GM12864 (cell line): ENCODE measurements at places on chromosomes 6 and 20.

DNA sequence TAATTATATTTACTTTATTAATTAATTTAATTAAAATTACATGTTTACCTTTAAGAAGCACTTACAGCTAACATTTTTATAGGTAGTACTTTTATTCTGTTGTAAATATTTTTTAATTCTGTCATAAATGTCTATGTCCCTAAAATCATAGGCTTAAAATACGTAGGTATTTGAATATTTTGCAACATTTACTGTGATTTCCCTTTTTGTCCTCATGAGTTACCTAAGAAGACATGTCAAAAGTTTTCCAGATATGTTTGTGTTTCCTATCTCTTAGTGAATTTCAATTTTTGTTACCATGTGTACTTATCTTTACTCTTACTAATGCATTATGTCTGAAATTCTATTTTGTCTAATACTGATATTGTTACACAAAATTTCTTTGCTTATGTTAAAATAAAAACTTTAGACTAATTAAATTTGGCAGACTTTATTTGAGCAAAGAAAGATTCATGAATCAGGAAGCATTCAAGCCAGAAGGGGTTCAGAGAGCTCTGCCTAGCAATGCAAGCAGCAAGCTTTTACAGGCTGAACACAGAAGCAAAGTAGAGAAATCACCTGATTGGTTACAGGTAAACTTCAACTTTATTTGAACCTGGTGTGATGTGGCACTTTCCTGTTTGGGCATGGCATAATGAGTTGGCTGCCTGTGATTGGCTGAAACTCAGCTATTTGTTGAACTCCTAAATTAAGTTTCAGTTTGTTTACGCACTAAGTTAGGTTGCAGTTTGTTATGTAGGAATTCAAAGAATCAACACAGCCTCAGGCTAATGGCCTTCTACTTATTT is 123.2 kb upstream of the TMEM170B start:
- peak; percentile 84 for DNase-seq

DNA sequence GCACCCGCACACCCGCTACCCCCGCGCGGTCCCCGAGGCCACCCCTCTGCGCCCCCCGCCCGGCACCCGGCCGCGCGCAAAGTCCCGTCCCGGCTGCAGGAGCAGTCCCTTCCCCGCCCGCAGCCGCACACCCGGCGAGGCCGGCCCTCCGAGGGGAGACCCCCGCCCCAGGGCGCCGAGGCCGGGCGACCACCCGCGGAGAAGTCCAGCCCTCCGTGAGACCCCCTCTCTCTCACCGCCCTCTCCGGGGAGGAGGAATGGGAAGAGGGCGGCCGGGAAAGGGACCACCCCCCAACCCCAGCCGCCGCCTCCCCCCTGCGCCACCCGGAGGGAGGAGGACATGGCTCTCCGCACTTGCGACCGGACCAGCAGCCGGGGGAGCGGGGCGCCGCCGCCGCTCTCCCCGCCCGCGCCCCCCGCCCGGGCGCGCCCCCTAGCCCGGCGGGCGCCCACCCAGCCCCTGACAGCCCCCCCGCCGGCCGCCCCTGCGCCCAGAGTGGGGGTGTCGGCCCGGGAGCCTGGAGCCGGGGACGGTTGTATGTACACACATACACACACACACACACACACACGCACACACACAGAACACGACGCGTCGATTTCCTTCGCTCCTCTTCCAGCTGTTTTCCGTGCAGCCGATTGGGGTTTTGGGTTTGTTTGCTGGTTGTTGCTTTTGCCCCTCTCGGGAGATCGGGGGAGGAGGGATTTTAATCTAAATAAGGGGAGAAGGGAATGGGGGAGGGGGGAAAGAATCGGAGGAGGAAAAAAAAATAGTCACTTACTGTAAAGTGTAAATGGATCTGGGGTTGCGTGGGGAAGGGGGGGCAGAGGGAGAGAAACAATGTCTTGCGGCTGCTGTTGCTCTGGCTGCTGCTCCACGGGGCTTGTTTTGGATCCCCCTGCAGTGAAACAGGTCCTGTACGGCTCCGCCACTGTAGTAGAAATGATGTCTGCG is at the start of gene ATXN1:
Gene ATXN1 (minus strand): TSS at position 945 of the 955 bp plus-strand sequence.
- no peak for DNase-seq

GRCh38 chr6:108841377-108841855 is 6.8 kb upstream of the ARMC2 start:
- no peak for DNase-seq

- no peak for DNase-seq
Observed at GRCh38 chr6:89503641-89504040, 70.7 kb downstream of the ANKRD6 start.

DNA sequence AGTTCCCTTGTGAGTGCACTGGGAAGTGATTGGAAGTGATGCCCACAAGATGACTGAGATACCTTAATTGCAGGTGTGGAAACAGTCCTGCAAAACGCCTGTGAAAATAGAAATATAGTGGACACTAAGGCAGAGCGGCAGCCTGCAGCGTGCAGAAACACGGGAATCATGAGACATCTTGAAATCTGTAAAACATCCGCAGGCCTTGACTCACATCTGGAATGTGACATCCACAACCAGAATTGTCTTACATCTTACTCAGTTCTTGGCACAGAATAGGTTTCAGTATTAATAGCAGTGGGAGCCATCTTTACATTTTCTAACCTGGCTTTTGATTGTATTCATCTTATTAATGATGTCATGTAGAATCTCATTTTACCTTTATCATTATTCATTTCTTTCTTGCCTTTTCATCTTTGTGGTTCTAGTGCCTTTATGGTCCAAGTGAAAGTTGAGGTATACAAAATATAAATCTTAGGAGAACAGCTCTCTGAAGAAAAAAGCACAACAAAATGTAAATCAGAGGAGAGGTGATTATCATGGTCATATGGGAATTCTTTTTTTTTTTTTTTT is 44.6 kb downstream of the CDYL start:
- no peak for DNase-seq

DNA sequence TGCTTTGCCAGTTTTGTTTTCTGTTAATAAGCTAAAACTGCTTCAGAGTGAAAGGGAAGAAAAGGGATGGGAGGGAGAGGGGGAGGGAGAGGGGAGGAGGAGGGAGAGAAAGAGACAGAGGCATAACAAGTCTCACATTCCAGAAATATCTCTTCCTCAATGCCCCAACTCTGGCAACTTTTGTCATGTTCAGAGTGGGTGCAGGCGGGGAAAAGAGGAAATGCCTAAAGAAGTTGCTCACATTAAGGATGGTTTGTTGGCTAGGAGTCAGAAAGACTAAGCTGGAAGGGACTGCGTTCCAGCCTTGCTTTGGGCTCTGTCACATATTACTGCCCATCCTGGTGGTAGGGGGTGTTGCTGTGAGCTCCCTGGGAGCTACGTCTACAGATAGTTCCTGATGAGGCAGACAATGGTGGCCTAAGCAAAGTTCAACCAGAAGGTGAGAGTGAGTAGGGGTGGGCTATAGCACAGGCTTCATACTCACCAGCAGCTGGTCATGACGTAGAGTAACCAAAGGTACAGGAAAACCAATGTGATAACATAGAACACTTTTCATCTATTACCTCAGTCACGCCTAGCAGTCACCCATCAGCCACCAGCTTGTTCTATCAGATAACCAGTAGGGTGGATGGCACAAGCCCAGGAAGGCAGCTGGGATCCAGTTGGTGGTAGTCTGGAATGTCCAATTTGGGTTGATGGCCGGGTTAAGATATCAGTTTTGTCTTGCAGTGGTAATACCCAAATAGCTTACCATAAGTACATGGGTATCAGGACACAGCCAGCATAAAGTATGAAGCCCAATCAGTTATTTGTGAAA is 2.1 kb downstream of the TSPYL4 start:
- no peak for DNase-seq

GRCh38 chr6:37230104-37230503 is 27.5 kb upstream of the TBC1D22B start:
- DNase-seq = no peak

DNA sequence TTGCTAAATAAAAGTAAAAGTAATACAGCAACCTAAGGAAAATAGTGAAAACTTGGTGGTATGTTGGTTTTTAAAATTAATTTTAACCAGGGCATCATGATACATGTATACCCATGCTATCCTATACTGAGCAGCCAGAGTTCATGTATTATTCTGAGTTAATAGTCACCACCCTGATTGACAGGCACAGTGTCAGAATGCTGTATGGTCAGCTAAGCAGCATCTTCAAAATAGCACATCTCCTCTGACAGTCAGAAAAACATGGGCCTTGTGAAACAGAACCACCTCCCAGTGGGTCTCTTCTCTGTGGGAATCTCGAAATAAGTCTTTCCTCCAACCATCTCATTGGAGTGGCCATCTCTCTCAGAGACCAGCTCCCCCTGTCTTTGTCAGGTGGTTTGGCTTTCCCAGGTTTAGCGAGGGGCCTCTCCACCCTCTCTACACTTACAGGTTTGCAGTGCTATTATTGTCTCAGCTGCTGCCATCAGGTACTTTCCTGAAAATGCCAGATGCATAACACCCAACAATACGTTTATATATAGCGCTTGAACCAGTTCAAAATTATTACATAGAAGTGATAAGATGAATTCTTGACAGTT is 47.1 kb upstream of the RNF8 start:
- DNase-seq = no peak

DNA sequence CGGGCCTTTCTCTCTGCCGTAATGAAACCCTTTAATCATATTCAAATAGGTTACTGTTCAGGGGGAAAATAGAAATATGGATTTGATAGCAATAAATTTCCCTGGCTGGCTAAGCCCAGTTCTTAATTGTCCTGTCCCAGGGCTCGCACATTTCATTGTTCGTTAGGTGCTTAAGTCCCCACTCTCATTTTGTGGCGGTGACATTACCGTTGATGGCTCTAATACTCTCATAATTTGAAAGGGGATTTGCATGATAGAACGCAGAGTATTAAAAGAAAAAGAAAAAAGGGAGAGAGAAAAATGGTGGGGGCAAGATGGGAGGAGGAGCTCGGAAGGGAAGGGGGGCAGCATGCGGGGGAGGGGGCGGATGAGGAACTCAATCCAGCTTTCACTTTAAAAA is 79.1 kb upstream of the FOXP4 start:
- DNase-seq = no peak

- DNase-seq = no peak
Observed at GRCh38 chr6:74357321-74357720, 661.3 kb downstream of the CD109 start.

DNA sequence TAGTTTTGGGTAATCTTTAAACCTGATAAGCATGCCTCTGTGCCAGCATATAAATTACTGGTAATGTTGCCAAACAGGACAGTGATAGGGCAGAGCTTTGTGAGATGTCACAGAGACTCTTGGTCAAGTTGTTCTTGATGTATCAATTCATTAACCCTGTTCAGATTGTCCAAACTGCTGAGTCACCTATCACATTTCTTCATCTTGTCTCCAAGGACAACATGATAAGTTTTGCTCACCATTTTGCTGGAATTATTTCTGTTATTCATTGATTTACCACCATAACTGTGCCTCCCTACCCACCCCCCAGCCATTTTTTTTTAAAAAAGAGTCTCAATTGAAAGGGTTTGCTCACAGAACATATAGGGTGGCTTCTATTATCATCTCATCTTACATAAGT is 19.5 kb upstream of the GMNN start:
- DNase-seq = no peak

DNA sequence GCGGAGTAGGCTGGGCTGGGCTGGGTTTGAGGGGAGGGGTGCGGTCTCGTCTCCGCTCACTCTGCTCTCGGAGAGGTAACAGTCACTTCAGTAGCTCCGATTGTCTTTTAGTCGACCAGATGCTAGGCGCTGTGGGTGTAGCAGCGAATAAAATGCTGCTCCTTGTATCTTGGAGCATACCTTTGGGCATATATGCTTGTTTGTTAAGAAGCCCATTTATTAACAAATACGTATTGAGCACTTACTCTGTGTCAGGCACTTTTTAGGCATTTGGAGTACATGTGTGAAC is 545 bp downstream of the ACTR5 start:
- DNase-seq = no peak

GRCh38 chr6:16412171-16412570 is 173.8 kb downstream of the GMPR start:
- no peak for DNase-seq

- DNase-seq = no peak
Observed at GRCh38 chr6:46242921-46243320, 72.1 kb upstream of the ENPP5 start.
